ENCODE measurements at places on chromosomes 11 and 22. TPM values are rescaled to one million over a fixed set of nuclear protein-coding genes. Genes with fewer than 3 reads are reported as not detected.

TNNT3 gene
- 1.3 TPM for total RNA-seq

SCUBE2 gene
- 0.07 TPM for total RNA-seq

KIRREL3 gene
- not detected for total RNA-seq

SHANK2 gene
- 2.7 TPM for total RNA-seq

TMEM151A gene
- total RNA-seq: under 0.01 TPM

ALG8 gene
- 21.5 TPM for total RNA-seq

UQCC3 gene
- total RNA-seq: 10.8 TPM
